ENCODE measurements at places on chromosomes 12 and 14.

DNA sequence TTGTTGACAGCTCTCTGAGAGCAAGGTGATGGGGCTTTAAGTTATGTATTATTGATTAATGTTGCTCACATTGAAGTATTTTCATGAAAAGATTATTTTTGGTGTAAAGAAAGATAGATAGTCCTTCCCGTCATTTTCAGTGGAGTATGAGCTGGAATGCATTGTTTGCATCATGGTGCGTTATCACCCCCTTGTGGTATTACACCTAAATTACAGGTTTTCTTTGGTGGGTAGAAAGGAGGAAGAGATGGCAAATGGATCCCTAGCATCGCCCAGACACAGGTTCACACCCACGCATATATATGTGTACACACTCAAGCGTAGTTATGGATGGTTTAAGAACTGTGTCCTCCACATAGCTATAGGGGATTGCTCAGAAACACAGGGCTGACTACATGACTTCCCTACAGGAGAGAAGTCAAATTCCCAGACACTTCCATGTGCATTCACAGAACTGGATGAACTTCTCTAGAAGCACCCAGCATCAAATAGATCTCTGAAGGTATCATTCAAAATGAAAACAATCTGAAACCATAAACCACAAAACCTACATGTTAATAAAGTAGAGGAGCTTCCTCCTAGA lies 14.4 kb upstream of the SERPINA10 start:
- DNase-seq = no peak

- peak; percentile 36 for DNase-seq
Measured at GRCh38 chr14:99035712-99036610, 236.0 kb downstream of the BCL11B start.

- DNase-seq = no peak
Measured at GRCh38 chr14:56796259-56796658, 14.0 kb downstream of the OTX2 start.

GRCh38 chr14:90969531-90970166 lies 90.8 kb downstream of the RPS6KA5 start:
- no peak for DNase-seq

GRCh38 chr12:22272335-22273151 lies 62.0 kb downstream of the ST8SIA1 start:
- peak; percentile 25 for DNase-seq

- no peak for DNase-seq
Measured at GRCh38 chr12:76786986-76787385, 23.1 kb downstream of the ZDHHC17 start.

GRCh38 chr12:19148860-19149259 lies 19.3 kb downstream of the PLEKHA5 start:
- DNase-seq = no peak

DNA sequence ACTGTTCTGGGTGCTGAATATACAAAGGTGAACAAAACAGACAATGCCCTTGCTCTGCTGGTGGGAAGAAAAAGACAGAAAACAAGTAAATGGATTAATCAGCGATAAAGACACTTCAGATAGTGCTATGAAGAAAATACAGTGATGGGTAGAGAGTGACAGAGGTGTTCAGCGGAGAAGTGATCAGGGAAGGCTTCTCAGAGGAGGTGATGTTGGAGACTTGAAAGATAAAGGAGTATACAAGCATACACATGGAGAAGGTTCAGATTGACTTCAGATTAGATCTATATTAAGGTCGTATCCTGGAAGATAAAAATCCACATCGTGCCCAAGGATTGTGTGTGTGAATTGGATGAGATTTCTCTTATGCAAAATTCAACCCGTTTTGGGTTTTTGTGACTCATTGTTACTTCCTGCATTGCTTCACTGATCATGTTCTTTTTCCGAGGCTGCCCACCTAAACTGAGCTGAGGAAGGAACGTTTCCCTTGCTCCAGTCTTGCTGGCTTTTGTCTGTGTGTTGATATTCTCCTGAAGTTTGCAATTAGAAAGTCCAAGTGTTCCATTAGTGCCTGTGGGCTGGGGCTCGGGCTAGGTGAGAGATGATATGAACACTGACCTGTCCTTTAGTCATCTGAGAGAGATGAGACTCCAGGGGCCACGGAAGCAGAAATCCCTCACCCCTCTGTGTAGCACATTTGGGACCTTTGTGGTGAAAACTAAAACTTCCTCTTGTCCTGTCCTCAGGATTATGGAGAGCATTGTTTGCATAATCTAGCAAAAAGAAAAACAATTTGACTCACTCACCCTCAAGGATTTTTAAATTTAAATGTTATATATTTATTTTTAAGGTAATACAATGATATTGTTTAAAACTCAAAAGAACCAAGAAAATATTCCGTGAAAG lies 27.6 kb downstream of the PLXNC1 start:
- DNase-seq = no peak
